EH (cell line): ENCODE measurements at places on chromosomes 12 and 14.

DNA sequence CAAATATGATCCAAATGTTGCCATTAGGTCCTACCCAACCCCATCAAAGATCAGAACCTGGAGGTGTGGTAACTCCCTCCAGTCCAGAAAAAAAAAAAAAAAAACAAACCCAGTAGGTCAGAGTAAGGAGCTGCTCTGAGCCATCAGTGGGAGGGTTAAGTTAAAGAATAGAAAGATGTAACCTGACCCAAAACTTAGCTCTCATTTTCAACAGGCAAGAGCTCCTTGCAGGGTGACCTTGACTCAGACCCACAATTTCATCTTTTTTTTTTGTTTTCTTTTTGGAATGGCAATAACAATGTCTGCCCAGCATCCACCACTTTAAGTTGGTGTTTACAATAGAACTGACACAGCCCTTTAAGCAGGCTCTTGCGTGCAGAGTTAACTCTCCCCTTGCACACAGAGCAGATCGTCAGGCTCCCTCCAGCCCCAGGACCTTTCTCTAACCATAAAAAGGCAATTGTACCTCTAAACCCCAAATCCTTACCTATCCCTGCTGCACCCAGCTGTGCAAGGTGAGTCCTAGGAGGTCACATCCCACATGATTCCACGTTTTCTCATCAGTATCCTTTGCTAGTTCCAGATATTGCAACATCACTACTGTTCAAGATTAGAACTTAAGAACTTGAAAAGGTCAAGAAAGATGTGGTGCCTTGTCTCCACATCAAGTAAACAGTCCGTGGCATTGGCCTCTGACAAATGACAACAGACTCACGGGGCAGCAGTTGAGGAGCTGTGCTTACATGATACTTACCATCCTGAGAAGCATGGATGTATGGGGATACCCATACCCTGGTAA, 178.6 kb upstream of the EEA1 start:
- DNase-seq, result no peak

DNA sequence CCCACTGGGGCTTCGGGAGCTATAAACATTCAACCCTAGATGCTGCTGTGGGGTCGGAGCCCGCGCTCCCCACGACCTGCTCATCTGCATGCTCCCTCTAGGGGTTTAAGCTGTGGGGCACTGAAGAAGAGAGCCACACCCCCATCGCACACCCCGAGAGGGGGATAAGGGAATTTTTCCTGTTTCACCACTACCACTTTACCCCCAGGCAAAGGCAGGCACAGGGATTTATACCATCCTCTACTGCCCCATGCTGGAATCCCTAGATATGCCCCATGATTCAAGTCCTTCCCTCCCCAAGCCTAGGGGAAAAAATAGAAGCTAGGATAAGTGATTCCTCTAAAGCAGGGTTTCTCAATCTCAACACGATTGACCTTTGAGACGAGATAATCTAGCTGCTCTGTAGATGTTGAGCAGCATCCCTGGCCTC, 59.9 kb upstream of the CCDC60 start:
- DNase-seq, result no peak

- DNase-seq, result no peak
Observed at GRCh38 chr14:59339524-59340330, 125.5 kb downstream of the GPR135 start.

DNA sequence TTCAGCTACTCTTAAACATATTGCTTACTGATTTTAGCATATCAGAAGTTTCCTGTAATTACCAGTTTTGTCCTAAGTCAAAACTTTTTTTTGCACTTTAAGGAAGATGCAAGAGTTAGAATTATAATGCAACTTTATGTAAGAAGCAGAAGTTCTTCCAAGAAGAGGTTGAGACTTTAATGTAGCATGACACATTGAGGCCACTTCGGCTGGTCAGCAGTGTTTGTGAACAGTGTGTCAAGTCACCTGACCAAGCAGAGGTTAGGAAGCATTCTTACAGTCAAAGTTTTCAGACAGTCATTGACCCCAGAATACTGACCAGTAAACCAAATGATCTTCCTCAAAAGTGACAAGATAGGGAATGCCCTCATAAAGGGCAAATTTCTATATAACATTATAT, 15.2 kb downstream of the FGFR1OP2 start:
- no peak for DNase-seq

- DNase-seq, result no peak
Observed at GRCh38 chr12:123743002-123743401, 19.1 kb upstream of the DNAH10 start.

- DNase-seq, result peak; percentile 85
Observed at GRCh38 chr14:94041551-94042346, 15.6 kb downstream of the OTUB2 start.

GRCh38 chr12:57258977-57259970, 8.3 kb upstream of the STAC3 start:
- DNase-seq, result no peak

GRCh38 chr12:101749657-101750056, 10.4 kb upstream of the SYCP3 start:
- DNase-seq, result no peak

DNA sequence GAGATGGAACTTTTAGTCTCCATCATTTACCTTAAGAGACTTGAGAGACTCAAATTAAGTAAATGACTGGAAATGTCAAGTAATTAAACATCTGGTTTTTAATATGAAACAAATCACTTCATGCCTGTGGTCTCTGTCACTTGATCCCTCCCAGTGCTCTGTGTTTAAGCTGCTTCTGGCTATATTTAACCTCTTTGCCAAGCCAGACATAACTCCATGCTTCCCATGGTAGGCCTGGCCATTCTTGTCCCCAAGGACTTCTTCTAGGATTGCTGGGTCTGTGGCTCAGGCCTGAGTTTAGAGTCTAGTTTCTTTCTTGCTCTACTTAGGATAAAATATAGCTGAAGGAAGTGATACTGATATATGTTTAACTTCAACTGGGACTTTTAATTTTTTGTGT, 1013.6 kb downstream of the FLRT2 start:
- DNase-seq, result peak; percentile 13

GRCh38 chr14:65062096-65063075, 39.9 kb downstream of the MAX start:
- DNase-seq, result no peak

DNA sequence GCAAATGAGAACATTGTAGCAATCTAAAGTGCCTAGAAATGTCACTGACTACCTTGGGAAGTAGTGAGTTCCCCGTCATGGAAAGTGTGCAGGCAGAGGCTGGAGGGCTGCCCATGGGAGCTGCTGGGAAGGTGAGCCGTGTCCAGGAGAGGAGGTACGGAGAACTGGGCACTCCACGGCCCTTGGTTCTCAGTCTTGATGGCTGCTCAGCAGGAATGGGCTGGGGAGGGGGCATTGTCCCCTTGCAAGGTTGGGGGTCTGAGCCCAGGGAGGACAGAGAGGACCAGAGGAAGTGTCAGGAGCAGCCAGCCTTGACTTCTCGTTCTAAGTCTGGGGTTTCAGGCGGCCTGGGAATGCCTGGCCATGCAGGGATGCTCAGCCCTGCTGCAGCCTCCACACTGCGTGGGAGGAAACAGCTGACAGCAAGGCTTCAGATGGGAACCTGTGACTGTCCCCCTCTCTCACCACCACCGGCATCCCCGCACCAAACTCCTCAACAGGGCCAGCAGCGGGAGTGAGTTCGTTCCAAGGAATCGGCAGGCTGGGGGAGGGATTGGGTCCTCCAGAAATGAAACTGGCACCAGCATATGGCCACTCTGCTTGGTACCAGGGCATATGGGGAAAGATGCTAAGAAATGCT, 140.2 kb downstream of the BCL11B start:
- no peak for DNase-seq

- DNase-seq, result peak; percentile 97
Observed at GRCh38 chr12:95653771-95654546, 102.7 kb upstream of the USP44 start.

GRCh38 chr12:102107970-102108369, 11.9 kb downstream of the NUP37 start:
- DNase-seq, result no peak

GRCh38 chr12:122499991-122500684, 594 bp downstream of the ZCCHC8 start:
- DNase-seq, result peak; percentile 70

GRCh38 chr14:73258845-73259611, 21.7 kb downstream of the PAPLN start:
- no peak for DNase-seq

DNA sequence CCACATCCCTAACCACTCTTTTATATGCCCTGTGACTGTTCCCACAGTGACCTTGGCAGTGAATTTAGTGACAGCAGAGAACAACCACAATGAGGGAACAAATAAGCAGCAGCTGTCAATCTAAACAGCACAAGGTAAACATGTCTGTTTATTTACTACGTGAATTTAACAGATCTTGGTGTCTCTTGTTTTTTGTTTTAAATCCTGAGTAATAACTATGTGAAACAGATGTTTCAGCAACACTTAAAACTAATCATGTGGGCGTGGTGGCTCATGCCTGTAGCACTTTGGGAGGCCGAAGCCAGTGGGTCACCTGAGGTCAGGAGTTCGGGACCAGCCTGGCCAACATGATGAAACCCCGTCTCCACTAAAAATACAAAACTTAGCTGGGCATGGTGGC, 17.0 kb upstream of the CFAP54 start:
- DNase-seq, result no peak

- no peak for DNase-seq
Observed at GRCh38 chr12:14113031-14113430, 131.6 kb upstream of the GRIN2B start.

GRCh38 chr14:68762953-68763764, 29.7 kb downstream of the ZFP36L1 start:
- peak; percentile 48 for DNase-seq

DNA sequence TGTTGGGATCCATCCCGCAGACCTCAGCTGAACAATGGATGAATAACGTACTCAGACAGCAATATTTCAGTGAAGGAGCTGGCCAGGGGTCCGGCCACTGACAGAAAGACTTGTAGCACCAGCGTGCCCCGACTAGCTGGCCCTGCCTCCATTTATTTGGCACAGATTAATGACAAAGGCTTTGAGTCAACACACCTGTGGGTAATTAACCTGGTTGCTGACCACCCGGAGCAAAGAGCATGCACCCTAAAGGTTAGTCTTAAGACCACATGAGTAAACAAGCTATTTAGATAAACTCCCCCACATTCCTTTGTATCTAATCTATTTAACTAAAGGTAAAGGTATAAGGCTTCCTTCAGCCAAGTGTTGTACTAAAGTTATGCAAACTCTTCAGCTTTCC, 868.6 kb downstream of the LRFN5 start:
- DNase-seq, result no peak

DNA sequence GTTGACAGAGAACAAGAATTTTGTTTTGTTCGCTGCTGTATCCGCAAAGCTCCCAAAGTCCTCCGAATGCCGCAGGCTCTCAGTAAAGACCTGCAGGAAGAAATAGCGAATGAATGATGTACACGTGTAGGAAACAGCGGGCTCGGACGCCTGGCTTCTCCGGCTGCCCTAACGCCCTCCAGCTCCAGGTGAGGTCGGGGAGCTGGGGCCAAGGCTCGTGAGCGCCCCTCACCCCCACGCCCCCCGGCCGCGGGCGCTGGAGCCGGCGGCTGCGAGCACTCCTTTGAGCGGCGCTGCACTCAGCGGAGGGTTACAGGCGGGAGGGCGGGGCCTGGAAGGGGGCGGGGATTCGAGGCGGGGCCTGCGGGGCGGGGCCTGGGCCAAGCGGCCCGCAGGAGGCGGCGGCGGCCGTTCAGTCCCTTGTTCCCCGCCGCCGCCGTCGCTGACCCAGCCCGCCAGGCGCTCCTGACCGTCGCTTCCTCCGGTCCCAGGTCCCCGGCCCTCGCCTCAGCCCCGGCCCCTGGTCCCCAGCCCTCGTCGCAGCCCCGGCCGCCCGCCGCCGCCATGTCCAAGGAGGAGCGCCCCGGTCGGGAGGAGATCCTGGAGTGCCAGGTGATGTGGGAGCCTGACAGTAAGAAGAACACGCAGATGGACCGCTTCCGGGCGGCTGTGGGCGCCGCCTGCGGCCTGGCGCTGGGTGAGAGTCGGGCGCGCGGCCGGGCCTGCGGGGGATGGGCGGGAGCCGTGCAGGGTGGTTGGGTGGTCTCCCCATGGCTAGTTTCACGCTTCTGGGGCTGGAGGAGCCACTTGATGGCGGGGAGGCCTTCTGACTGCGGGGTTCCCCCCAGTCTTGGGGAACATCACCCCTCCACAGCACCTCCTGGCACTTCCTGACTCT, at the start of gene AACS:
AACS (plus strand) TSS at position 415 of the 898 bp plus-strand sequence; CDS start at position 565, 150 bp downstream.
- peak; percentile 76 for DNase-seq

- DNase-seq, result peak; percentile 54
Observed at GRCh38 chr12:119870457-119870856, 6.7 kb downstream of the CIT start.

GRCh38 chr12:1836854-1837421, 16.6 kb downstream of the LRTM2 start:
- DNase-seq, result no peak

DNA sequence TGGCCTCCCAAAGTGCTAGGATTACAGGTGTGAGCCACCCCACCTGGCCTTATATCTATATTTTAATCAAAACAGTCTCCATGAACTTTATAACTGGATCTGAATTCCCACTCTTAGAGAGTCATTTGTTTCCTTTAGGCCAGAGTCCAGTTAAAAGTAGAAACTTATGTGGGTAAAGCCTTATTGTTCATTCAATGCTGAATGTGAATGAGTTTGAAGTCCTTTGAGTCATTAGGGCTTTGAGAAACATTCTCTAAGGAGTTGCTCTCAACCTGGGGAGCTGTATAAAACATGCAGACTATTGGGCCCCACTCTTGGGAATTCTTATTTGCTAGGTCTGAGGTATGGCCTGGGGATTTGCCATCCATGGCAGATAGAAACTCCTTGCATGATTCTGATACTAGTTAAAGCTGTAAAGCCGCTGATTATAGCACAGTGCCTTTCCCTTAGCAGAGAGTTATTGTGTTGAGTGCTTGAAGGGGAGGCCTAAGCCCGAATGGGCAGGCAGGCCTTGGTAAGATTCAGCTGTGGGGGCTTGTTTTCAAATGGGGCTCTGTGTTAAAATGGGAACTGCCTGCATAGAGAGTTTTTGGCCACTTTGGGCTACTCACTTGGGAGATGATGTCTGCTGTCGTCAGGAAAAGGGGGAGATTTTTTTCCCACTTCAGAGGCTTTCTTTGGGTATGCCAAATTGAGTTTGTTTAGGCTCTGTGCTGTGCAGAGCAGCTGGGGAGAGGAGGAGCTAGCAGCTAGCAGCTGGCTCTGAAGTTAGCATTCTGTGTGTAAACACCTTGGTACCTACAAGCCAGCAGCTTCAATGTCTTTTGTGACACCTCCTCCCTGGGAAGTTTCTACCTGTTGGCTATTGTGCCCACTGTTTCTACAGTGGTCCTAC, 117.5 kb downstream of the DACT1 start:
- no peak for DNase-seq

- no peak for DNase-seq
Observed at GRCh38 chr12:3723916-3724805, 28.7 kb downstream of the CRACR2A start.
